ENCODE measurements at places on chromosomes 1 and 21.

- DNase-seq = no peak
Observed at GRCh38 chr21:38041493-38041892, 125.2 kb upstream of the KCNJ6 start.

GRCh38 chr1:199821029-199821779 is 206.3 kb upstream of the NR5A2 start:
- no peak for DNase-seq

DNA sequence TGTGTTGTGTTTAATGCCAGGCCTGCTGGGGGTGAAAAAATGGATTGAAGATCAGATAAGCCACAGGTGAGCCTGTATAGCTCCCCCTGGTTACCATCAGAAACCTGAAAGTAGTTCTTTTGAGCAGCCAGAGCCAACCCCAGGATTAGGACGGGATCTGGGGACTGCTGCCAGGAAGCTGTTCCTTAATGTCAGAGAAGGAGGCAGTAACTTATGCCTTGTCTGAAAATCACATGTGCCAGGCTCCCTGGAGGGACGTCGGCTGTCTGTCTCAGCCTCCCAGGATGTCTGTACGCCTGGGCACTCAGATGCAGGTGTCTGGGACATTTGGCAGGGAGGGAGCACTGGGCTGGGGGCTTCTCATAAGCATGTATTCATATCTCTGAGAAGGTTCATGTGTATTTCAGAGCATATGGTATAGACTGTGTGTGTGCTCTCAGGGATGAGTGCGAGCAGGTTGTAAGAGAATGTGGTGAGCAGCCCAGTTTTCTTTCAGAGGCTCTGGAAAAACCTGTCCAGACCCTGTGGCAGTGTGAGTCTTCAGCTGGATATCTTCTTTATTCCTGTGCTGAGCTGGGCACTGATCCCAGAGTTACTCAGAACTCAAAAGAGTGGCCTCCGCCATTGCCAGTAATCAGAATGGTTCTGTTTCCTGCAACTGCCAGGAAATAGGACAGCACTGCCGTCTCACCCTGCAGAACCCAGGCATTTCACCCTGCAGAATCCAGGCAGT is 2.8 kb downstream of the FAM43B start:
- no peak for DNase-seq

- DNase-seq = no peak
Observed at GRCh38 chr1:91789273-91789997, 96.5 kb downstream of the TGFBR3 start.

DNA sequence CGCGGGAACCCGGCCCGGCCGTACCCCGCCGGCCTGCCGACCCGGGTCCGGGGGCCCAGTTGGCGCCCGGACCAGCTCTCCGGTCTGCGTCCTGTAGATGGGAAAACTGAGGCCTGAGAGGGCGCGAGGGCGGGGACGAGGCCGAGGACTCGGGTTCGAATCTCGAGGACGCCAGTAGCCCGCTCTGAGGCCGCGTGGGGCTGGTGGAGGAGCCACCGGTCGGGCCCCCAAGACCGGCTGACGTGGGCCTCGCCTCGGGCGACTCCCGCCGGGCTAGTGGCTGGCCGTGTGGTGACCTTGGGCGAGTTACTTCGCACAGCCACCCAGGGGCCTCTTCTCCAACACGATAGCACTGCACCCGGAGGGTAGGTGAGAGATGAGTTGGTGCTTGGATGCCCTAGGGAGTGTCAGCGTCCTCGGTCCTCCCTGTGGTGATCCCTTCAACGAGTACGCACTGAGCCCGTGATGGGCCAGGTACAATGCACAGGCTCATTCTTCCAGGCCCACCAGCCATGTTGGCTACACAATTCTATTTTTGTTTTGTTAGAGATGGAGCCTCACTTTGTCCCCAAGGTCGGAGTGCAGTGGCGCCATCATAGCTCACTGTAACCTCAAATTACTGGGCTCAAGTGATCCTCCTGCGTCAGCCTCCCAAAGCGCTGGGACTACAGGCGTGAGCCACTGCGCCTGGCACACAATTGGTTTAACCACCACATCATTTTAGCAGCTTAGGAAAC is 404 bp upstream of the SCMH1 start:
- DNase-seq = no peak

DNA sequence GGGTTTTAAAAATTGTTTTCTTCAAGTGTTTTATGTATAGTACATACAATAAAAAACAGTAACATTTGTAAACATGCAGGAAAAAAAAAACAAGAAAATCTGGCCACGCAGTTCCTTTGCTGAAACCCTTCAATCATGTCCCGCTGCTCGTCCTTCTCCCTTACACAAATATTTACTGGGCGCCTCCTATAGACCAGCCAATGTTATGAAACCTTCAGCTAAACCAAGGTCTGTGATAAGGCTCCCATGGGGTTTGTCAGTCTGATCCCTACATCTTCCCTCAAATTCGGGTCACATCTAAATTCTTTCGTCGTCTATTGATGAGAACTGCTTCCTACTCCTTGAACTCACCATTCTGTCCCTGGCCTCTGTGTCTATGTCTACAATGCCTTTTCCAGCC is 583.9 kb downstream of the SMYD3 start:
- DNase-seq = no peak

DNA sequence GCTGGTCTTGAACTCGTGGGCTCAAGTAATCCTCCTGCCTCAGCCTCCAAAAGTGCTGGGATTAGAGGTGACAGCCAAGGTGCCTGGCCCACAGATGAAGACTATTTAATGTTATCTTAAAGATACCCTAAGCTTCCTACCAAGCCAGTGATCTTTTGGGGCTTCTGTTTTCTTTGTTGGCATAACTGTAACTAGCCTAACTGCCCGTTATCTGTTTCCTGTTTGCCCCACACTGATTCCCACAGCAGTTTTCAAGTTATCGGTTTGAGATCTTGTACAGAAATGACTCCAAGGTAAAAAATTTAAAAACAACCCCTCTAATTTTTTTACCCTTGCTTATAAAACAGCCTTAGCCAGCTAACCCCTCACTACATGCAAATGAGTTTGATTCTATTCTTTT is 12.4 kb downstream of the SELL start:
- DNase-seq = no peak

- no peak for DNase-seq
Observed at GRCh38 chr1:210944252-210944651, 189.7 kb downstream of the KCNH1 start.

- no peak for DNase-seq
Observed at GRCh38 chr21:43315244-43316137, 111.4 kb downstream of the SIK1 start.

- DNase-seq = no peak
Observed at GRCh38 chr1:43979261-43979527, 184 bp downstream of the B4GALT2 start.

- no peak for DNase-seq
Observed at GRCh38 chr1:230145505-230145899, 78.5 kb downstream of the GALNT2 start.

- no peak for DNase-seq
Observed at GRCh38 chr21:15061747-15062605, 2.8 kb downstream of the NRIP1 start.

- DNase-seq = no peak
Observed at GRCh38 chr1:213057264-213058059, 6.4 kb downstream of the RPS6KC1 start.

DNA sequence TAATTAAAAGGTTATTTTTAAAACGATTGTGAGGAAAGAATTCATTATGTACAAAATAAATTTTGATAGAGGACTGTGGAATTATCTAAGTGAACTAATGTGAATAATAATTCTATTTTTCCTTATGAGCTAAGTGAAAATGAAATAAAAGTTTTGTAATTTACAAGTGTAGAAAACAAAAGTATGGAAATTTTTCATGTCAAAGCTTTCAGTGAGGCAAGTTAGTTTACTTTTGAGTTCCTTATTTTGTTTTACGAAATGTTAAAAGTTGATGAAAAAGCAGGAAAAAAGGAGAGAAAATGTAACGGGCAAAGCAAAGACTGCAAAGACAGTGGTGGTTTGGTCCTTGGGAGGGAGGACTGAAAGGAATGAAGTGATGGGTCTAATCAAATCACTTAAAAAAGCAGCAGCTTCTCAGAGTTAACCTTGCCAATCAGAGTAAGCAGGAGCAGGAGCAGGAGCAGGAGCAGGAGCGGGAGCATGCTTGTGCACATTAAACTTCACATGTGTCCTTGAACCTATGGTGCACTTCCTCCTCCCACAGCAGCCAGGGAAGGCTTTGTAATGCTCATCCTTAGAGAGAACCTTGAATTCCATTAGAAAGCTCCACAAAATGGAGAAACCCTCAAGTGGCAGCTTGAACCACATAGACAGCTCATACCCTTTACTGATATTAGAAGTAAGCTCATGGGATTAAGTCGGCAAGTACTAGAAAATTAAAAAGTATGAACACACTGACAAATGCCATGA is 133.4 kb downstream of the LHX4 start:
- no peak for DNase-seq

- no peak for DNase-seq
Observed at GRCh38 chr1:165431079-165431478, 13.8 kb downstream of the RXRG start.

GRCh38 chr1:165424454-165425216 is 20.3 kb downstream of the RXRG start:
- DNase-seq = no peak

DNA sequence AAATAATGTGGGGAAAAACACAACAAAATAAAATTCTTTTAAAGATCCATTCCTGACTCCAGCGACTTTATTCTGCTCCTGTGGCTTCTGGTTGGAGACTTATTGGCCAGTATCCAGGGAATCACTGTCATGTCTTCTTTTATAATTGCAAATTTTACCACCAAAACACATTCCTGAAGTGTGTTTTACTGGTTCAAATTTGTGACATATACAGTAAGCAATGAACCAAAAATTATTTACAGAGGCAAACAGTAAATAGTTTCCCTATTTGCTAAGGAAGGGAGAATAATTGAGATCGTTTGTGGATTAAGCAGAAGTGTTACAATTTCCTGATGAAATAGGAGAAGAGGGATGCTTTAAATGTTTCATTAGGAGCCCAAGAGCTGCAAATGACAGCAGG is 118.7 kb downstream of the ZNF281 start:
- DNase-seq = no peak

DNA sequence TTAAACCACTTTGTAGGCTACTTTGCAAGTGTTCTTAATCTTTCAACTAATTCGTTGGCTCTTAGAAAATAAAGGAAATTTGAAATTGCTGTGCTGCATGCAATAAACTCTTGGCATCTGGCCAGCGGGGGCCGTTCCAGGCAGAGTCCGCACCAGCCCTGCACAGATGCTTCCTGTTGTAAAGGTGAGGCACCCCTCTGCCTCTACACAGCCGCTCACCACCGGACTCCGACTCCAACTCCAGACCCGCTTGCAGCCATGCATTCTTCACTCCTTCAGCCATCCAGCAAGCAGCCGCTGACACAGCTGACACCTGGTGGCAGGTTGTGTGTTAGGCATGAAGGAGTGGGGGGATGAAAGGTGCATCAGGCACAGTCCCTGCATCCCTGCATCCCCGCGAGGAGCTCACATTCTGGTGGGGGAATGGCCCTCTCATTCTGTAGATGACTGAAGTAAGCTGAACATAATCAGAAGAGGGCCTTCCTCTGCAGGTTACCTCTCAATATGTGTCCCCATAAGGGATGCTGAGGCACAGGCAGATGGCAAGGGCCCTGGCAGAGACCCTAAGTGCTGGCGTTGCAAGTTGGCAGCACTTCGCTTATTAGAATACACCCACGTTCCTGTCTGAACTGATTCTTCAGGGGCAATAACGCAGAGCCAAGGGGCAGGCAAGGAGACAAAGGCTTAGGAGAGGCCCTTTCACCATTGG is 56.8 kb downstream of the GLIS1 start:
- DNase-seq = no peak

GRCh38 chr1:14794906-14795305 is 196.4 kb downstream of the KAZN start:
- no peak for DNase-seq

DNA sequence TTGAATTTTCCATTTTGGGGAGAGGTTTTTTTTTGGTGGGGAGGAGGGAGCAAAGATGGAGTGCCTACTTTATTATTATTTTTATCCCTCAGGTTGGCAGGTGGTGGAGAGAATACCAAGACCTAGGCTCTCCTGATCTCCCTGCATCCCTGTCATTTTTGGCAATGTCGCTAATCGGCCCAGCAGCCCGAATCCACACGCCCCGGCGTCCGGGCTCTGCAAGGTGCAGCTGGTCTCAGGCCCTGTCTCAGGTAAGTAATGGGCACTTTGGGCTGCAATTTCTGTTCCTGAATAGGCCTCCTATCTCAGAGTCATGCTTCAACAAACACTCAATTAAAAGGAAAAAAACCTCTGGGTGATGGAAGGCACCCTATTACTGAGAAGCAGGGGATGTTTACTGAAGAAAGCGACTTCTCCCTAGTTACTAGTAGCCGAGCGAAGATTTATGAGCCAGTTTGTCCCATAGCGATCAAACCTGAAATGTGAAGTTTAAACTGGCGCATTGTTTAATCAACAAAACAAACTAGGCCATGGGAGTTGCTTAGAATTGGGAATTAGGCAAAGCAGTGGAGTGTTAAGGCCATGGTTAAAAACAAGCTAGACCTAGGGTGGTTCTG is 137.8 kb downstream of the RWDD3 start:
- no peak for DNase-seq

- DNase-seq = no peak
Observed at GRCh38 chr1:153368495-153368894, 6.9 kb downstream of the S100A12 start.

DNA sequence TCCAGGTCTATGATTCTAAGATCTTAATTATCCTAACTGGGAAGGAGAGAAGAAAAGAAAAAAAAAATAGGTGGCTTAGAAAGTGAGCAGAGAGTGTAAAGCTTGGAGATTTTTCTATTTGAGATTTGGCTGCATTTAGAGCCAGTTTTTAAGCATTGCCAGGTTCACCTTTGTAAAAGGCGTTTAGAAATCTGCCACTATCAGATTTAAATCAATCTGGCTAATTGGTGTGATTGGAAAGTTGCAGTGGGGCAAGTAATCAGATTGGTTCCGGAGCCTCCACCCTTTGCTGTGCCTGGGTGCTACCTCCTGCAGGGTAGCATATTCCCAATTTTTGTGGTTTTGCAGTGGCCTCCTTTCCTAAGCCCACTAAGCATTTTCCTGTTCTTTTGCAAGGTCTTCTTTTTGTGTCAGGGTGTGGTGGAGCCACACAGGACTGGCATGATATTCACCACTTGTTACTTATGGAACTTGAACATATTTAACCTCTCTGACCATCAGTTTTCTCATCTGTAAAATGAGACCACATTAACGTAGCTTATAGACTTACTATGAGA is 48.5 kb upstream of the PPP2R5A start:
- no peak for DNase-seq

DNA sequence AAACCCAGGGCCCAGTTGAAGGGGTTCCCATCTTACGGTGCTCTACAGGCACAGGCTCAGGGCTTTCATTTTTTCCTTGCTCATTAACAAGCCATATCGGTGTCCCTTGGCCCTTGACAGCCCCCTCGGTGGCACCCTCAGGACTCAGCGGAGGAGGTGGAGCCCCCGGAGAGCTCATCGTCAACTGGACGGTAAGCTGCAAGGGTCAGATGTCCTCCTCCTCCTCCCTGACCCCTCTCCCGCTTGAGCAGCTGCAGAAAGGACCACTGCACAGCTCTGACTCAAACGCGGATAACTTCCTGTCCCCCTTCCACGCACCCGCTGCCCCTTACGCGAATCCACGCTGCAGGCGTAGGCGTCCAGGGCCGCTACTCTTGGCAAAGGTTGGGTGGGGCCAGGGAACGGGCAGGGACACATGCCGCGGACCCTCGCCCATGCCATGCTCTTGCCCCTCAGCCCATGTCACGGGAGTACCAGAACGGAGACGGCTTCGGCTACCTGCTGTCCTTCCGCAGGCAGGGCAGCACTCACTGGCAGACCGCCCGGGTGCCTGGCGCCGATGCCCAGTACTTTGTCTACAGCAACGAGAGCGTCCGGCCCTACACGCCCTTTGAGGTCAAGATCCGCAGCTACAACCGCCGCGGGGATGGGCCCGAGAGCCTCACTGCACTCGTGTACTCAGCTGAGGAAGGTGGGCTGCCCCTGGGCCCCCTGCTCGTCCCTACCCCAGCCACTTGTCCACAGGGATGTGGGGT is 14.7 kb downstream of the TMEM81 start:
- DNase-seq = no peak
